G401 (cell line): ENCODE measurements at places on chromosomes 3 and 15. TPM values are rescaled to one million over a fixed set of nuclear protein-coding genes. Genes with fewer than 3 reads are reported as not detected.

PCBP4 gene
- total RNA-seq = 57.1 and 80.7 TPM in 2 replicates

LTK gene
- total RNA-seq = not detected in 2 replicates

DPPA2 gene
- total RNA-seq = not detected in 2 replicates

LRIG1 gene
- total RNA-seq = 1.3 and 1.7 TPM in 2 replicates

DAPK2 gene
- 24.4 and 26.9 TPM in 2 replicates for total RNA-seq

JAGN1 gene
- total RNA-seq = 25.1 and 30.0 TPM in 2 replicates

FBXL22 gene
- 0.37 and 0.43 TPM in 2 replicates for total RNA-seq

PSMA4 gene
- total RNA-seq = 481 and 600 TPM in 2 replicates

WDR93 gene
- total RNA-seq = 0.25 and 0.64 TPM in 2 replicates

SOX2 gene
- not detected in 2 replicates for total RNA-seq

NLGN1 gene
- 8.4 and 11.2 TPM in 2 replicates for total RNA-seq

CD86 gene
- total RNA-seq = not detected in 2 replicates

TYRO3 gene
- 25.9 and 26.2 TPM in 2 replicates for total RNA-seq

ATP13A4 gene
- not detected in 2 replicates for total RNA-seq

ZBTB20 gene
- 0.10 and 0.74 TPM in 2 replicates for total RNA-seq

AGTR1 gene
- not detected in 2 replicates for total RNA-seq

ITIH4 gene
- total RNA-seq = 0.18 and 0.68 TPM in 2 replicates

PRR20G gene
- total RNA-seq = not detected in 2 replicates

NUP210 gene
- total RNA-seq = 33.0 and 45.0 TPM in 2 replicates

CORO2B gene
- 1.0 TPM in 1 of 2 replicates, not detected in the other for total RNA-seq

PLD1 gene
- not detected in 2 replicates for total RNA-seq

C3orf85 gene
- total RNA-seq = not detected in 2 replicates

SLCO2A1 gene
- total RNA-seq = not detected in 2 replicates
